Hematopoietic multipotent progenitor cell treated with erythropoietin and hydrocortisone succinate and interleukin-3 and kit ligand, for 4 days (in vitro differentiated cells): ENCODE measurements at places on chromosomes 2 and 18.
A peak's percentile ranks its signal among the peaks of the same experiment; 100 is the strongest.

- DNase-seq, result peak; percentile 79
Measured at GRCh38 chr2:76197842-76198448, 487.2 kb upstream of the GCFC2 start.

DNA sequence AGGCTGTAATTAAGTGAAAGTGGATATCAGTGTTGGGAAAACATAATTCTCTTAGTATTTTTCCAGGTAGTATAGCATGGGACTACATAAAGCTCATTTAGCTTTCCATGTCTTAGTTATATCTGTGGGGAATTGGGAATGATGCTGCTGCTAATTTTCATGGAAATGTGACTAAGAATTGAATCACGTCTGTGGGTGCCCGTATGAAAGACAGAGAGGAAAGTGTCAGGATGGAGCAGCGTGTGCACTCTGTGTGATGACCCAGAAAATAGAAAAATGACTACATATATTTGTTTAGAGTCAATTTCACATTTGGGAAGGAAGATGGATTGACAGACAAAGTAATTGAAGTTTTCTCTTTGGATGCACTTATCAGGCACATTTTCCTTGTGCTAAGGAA is 212.1 kb downstream of the PTPRM start:
- no peak for DNase-seq

DNA sequence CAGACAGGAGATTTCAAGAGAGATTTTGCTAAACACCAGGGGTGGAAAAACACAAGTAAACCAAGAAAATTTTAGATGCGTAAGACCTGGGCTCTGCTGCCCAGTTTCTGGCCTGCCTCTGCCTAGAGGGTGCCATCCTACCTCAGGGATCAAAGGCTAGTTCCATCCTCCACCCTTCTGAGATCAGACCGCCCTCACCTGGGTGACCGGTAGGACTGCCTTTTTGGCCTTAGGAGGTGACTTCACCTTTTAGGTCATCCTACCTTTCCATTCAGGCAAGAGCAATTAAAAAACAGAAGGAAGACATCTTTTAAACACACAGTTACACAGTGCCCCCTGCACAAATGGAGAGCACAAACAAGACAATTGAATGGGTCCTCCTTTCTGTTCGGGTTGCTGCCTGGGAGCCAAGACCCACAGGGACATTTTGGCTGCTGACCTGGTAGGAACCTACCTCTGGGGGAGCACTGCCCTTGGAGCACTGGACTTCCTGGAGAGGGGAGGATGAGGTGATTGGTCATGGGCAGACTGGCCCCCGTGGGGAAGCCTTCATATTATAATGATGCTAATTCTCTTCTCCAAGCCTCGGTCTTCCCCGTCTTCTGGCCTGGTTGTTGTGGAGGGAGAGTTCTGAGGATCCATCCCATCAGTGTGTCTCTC is 3.1 kb downstream of the PSD4 start:
- DNase-seq, result no peak

DNA sequence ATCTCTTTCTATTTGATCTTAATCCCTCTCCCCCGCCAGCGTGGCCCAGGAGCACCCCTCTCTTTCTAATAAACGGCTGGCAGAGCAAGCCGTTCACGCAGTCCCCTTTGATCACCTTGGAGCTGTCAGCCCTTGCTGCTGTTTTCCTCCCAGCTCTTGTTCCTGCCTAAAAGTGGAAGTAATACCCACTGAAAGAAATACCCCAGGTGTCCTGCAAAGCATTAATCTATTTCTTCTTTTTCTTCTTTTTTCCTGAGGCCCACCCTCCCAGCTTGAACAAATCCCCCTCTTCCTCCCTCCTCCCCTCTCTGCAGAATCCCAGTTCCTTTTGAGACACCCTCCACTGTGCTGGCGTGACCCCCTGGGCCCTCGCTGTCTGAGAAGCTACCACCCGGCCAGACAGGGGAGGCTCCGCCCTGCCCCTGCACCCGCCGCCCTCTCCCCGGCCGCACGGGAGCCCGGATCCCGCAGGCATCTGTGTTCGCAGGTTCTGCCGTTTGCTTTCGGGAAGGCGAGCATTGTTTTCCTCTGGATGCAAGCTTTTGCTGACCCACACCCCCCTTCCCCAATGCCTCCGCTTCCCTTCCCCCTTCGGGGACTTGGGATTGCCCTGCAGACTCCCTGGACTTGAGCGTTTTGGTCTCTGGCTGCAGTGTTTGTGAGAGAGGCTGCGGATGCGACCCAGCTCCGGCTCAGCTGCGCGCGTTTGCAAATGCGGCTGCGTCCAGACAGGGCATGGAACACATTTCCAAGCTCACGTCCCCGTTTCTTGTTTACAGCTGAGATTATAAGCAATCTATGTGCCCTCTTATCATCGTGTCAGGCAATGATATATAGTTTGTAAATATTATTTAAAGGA is 631.5 kb downstream of the NYAP2 start:
- peak; percentile 53 for DNase-seq

DNA sequence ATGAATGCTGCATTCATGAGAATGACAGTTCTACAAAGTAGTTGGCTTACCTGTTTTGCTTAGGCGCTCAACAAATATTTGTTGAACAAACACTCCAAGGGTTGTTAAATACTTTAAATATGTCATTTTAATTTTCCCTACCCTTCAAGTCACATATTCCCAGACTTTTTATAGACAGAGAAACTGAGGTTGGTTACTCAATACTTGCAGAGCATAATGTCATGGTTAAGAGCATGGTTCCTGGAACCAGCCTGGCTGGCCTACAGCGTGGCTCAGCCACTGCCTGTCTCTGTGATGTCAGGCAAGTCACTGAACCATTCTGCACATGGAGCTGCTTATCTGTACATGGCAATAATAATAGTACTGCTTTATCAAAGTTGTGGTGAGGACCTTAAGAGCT is 120.0 kb upstream of the STK17B start:
- peak; percentile 56 for DNase-seq

GRCh38 chr2:216090369-216090786 is 8.7 kb downstream of the TMEM169 start:
- DNase-seq, result no peak

GRCh38 chr2:151166410-151166809 is 95.3 kb downstream of the RBM43 start:
- DNase-seq, result no peak

GRCh38 chr2:28539118-28539541 is 43.3 kb downstream of the PLB1 start:
- no peak for DNase-seq

DNA sequence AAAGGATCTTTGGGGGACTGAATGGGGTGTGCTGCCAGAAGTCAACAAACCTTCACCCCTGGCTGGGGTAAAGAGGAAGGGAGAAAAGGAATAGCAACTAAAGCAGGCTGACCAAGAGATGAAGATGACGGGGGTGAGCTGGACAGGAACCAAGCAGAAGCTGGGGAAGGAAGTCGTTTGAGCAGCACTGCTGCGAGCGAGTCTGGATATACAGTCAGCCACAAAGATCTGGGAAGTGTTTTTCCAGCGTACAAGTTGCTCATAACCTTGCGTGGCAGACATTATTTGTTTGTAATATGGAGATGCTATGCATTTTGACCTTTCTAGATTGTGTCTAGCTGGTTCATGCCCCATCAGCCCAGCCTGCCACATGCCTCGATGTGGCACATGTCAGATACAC is 71.2 kb downstream of the EIF2AK3 start:
- DNase-seq, result no peak

DNA sequence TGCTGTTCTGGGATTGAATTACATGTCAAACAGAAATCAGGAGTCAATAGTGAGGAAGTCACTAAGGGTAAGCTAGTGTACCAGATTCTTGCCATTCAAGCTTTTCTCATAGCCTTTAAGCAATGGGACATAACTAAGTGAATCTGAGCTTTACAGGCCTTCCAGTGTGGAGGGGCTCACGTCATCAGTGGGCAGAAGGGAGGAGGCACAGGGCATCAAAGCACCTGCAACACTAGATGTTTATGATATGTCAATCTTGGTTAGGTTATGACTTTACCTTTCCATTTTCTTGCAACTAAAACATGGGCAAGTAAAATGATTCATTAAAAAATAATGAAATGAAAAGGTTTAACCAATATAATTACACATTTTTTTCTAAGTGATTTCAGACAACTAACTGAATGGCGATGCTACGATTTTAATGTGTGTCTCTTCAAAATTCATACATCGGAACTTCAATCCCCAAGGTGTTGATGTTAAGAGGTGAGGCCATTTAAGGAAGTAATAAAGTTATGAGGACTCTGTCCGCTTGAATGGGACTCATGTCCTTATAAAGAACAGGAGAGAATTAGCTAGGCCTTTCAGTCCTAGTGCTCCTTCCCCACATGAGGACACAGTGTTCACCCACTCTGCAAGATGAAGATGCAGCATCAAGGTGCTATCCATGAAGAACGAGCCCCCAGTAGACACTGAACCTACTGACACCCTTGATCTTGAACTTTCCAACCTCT is 1169.2 kb upstream of the NXPH2 start:
- DNase-seq, result no peak

DNA sequence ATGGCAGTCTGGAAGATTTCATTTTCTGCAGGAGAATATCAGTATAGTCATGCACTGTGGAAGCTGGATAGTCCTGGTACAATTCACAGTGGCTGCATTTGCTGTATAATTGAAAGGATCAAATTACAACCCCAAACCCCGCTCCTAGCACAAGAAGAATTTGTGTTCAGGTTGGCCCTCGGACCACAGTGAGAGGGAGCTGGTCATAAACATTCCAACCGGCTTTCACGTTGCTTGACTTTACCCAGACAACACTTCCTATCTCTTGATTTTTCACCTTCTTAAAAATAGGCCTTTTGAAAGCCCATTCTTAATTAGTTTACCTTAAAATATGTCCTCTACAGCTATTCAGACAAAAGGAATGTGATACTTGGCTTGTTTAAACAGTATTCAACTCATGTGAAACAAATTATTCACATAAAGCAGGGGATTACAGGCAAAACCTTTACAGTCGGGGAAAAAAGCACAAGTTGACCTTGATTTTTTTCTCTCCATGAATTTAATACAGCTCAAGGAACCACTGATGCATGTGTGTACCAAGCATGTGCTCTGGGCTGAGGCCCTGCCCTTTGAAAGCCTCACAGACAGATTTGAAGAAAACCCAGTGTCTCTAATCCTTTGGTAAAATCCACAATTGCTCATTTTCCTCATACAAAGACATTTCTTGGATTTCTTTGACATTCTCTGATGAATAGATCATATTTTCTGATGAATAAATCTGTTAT is 143.0 kb upstream of the SOX11 start:
- no peak for DNase-seq

- no peak for DNase-seq
Measured at GRCh38 chr2:64548761-64549160, 24.6 kb downstream of the AFTPH start.
